Metanephros (tissue), 2 donors: ENCODE measurements at places on chromosomes 11 and 22. TPM values are rescaled to one million over a fixed set of nuclear protein-coding genes. Genes with fewer than 3 reads are reported as not detected.

The TMPRSS6 gene
- total RNA-seq, result 0.18 TPM

The CXCR5 gene
- 0.06 TPM for total RNA-seq

The SLC16A8 gene
- 2.2 TPM for total RNA-seq

The FGF3 gene
- not detected for total RNA-seq

The GRK3 gene
- total RNA-seq, result 10.6 TPM

The OR52A1 gene
- total RNA-seq, result not detected

The PTDSS2 gene
- 48.8 TPM for total RNA-seq

The OR8A1 gene
- total RNA-seq, result not detected

The RANBP1 gene
- 94.2 TPM for total RNA-seq

The E2F8 gene
- 6.4 TPM for total RNA-seq

The PGA5 gene
- not detected for total RNA-seq

The UCP3 gene
- 1.2 TPM for total RNA-seq

The SOX10 gene
- 1.9 TPM for total RNA-seq

The SMIM35 gene
- total RNA-seq, result not detected

The EXT2 gene
- total RNA-seq, result 99.1 TPM

The CRACR2B gene
- 12.9 TPM for total RNA-seq

The CARD18 gene
- not detected for total RNA-seq

The EED gene
- 23.5 TPM for total RNA-seq

The KMT5B gene
- 47.3 TPM for total RNA-seq

The SUN2 gene
- total RNA-seq, result 101 TPM

The ACTN3 gene
- 37.8 TPM for total RNA-seq

The ACCS gene
- total RNA-seq, result 49.2 TPM

The GSTT4 gene
- not detected for total RNA-seq

The MS4A6A gene
- 50.2 TPM for total RNA-seq

The SNX32 gene
- total RNA-seq, result 1.9 TPM

The MS4A8 gene
- total RNA-seq, result 0.29 TPM

The SIRT3 gene
- 22.7 TPM for total RNA-seq

The TSPAN32 gene
- total RNA-seq, result 7.0 TPM

The C1QTNF6 gene
- total RNA-seq, result 17.7 TPM

The CCDC188 gene
- total RNA-seq, result 0.35 TPM

The CASP5 gene
- total RNA-seq, result not detected

The CD59 gene
- total RNA-seq, result 146 TPM
